ENCODE measurements at places on chromosomes 12 and 14. TPM values are rescaled to one million over a fixed set of nuclear protein-coding genes. Genes with fewer than 3 reads are reported as not detected.

- DNase-seq = no peak
Observed at GRCh38 chr12:24109381-24110039, 160.0 kb upstream of the SOX5 start.

DNA sequence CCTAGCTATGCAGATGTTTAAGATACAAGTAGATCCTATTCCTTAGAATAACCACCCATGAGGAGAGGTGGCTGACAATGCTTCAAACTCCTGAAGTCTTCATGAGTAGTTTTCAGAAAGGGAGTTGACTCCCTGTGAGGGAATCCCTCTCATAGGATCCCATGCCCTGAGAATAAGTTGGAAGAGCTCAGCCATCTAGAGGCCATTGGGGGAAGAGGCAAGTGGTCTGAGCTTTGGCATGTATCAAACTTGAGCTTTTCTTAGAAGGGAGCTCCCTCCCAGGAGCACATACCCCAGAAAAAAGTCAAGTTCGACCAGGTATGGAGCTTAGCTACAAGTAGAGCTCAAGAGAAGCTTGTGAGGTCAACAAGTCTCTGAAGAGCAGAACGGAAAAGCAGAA is 165.7 kb upstream of the RBM19 start:
- no peak for DNase-seq

GRCh38 chr12:116048879-116049278 is 228.6 kb downstream of the MED13L start:
- no peak for DNase-seq

DNA sequence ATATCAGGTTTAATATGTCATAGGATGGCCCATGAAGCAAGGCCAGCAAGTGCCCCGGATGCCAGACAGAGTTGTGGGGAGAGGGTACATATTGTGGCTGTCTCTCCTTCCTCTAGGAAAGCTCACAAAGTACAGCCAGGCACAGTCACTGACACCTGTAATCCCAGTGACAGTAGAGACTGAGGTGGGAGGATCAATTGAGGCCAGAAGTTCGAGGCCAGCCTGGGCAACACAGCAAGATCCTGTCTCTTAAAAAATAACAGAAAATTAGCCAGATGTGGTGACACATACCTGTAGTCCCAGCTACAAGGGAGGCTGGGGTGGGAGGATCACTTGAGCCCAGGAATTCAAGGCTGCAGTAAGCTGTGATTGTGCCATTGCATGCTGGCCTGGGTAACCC is 32.1 kb downstream of the SLC7A8 start:
- no peak for DNase-seq

DNA sequence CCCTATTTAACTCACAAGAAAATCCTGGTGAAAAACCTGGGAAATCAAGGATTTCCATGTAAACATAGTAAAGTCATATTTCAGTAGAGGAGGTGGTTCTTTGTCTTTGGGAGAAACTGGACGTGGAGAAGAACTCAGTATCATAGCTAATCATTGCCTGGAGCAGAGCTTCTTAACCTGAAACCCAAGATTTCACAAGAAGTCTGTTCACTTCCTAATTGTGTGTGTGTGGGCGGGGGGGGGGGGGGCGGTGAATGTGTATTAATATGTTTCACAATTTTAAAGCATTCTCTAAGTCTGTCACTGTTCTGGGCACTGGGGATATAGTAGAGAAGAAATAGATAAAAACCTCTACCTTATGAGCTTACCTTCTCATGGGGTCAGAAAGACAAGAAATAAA is 96.7 kb upstream of the PPP4R3A start:
- DNase-seq = no peak

DNA sequence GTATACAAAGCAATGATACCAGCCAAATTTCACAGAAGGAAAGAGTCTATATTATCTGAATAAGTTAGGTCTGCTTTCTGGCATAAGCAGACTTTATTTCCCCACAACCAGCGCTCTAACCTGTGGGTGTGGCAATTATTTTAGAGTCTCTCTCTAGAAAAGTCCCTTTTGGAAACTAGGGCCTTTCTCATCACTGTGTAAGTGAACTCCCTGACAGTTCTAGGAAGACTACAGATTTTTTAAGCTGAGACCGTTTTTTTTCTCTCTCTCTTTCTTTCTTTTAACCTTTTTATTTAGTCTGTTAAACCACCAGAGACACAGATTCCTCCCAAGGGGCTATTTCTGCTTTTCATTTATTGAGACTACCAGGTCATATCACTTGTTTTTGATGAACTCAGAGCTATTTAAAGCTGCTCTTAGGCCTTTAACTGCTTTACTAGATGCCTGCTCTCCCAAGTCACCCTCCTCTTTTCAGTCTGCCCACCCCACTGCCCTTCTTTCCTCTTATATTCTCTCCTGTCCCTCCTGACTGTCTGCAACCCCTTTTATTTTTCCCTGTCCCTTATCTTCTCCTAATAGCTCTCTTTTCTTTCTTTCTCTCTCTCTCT is 69.2 kb upstream of the ARHGAP5 start:
- no peak for DNase-seq

DNA sequence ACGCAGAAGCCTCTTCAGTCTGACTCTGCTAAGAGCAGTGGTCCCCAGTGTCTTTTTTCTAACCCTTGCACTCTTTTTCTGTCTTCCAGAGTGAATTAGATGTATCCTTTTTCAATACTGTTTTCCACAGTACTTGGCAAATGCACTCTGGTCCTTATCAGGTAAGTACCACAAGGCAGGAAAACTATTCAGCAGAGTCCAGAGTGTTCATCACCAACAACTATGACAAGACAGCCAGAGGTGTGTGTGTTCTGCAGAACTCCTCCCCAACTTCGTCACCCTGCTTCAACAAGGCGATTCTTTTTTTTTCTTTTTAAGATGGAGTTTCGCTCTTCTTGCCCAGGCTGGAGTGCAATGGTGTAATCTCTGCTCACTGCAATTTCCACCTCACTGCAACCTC is 54.3 kb upstream of the STRN3 start:
- DNase-seq = no peak

- no peak for DNase-seq
Observed at GRCh38 chr12:66637699-66638301, 41.1 kb downstream of the GRIP1 start.

- no peak for DNase-seq
Observed at GRCh38 chr12:65252515-65252914, 26.0 kb upstream of the MSRB3 start.

DNA sequence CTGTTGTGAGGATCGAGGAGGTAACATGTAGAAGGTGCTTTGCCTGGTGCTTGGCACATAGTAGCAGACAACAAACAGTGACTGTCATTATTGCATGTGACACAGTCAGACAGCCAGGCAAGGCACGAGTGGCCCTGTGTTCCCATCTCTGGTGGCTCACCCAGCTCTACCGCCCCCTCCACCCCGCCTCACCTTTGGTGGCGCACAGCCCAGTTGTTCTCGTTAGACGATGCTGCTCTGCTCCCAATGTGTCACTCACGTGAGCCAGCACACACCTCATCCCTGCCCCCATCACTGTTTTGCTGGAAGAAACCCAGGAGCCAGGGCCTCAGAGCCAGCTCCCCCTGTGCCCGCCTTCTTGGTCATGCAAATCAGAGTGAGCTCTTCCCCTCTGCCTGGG is 113.3 kb downstream of the CALM1 start:
- DNase-seq = no peak

- no peak for DNase-seq
Observed at GRCh38 chr14:26286913-26287205, 311.0 kb downstream of the NOVA1 start.

DNA sequence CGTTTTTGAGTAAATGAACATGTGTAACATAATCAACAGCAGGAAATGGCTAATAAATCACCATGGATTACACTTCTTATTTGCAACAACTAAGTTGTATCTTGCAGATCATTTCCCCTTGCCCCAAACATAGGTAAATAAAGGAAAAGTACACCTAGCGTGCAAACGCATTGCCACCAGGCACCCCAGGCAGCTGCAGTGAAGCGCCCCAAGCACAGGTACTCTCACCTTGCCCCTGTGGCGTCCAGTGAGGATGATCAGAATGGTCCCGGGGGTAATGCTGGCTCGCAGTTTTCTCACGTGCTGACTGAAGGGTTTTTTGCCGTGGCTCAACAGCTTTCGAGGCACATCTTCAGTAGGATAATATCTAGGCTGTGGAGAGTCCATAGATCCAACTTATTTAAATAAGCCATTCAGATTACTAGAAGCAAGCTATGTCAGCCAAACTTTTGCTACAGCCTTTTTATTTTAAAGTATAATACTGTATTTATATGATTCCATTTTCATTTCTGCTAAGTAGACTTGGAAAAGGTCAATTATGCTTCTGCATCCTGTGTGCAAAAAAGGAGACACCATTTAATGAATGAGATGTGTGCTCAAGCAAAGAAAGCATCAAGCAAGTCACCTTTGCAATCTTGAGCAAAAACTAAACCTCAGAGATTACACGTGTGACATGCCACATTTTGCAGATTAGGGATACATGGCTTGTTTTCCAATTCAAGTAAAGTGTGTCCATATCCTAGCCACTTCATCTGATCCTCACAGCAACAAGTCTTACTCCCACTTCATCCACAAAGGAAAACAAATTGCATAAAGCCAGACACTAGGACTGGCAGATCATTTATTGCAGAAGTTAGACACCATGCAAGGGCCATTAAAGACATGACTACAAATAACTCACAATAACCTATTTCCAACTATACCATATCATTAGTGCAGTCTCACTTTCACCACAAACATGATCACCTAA is 2.6 kb downstream of the RPL6 start:
- no peak for DNase-seq

GRCh38 chr14:25607192-25607591 is 557.2 kb upstream of the STXBP6 start:
- DNase-seq = no peak

DNA sequence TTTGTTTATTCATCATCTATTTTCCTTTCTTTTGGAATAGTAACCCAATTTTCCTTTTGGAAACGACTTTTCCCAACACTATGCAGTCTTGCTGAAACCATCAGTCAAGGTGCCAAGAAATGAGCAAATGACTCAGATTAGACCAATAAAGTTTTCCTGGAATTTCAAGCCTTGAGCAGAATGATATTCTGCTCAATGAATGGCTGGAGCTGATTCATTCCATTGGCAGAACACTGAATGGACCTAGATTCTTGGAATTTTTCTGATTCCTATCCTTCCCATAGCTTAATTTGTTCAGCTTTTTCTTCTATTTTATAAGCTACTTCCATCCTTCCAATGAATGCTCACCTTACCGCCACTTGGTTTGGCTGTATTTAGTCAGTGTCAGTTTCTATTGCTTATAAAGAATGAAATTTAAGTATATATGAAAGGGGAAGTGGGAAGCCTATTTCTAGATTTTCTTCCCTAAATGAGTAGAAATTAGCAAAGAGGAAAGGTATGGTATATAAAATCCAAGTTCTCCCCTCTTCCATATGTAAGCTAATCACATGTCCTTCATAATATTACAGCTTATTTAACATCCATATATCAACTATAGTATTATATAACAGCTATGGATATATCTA is 89.0 kb downstream of the C14orf39 start:
- no peak for DNase-seq

GRCh38 chr14:74404435-74404834 is 21.6 kb downstream of the SYNDIG1L start:
- DNase-seq = no peak

- no peak for DNase-seq
Observed at GRCh38 chr12:49609875-49610154, 4.4 kb upstream of the FAM186B start.

DNA sequence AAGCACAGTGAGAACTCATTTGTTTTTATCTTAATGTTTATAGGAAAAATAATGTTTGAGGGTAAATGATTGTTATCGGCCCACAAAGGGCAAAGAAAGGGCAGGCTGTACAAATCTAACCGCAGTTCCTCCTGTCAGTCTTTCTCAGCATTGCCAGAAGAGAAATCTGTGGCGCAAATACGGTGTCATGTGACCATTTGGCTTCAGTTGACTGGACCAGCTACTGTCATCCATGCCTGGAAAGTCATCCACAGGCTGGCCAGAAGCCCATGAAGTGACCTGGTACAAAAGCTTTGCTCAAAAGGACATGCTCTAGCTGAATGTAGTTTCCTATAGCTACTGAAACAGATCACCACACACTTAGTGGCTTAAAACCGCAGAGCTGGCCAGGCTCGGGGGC is 43.6 kb downstream of the HCAR2 start:
- DNase-seq = no peak

DNA sequence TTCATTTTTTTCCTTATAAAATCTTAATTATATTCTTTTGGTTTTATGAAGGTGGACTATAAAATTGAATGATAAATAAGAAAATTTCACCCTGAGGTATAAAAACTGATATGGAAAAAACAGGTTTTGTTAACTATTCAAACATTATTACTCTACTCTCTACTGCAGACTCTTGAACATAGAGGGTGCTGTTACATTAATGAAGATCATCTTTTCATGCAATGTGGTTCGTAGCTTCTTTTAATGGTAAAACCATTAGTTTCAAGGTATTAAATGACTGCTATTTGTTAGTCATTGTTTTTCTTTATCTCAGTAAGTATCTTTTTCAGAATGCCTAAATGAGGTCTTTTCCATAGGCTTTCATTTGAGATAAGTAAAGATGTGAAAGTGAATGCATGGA is 510.4 kb downstream of the SLC16A7 start:
- DNase-seq = no peak

DNA sequence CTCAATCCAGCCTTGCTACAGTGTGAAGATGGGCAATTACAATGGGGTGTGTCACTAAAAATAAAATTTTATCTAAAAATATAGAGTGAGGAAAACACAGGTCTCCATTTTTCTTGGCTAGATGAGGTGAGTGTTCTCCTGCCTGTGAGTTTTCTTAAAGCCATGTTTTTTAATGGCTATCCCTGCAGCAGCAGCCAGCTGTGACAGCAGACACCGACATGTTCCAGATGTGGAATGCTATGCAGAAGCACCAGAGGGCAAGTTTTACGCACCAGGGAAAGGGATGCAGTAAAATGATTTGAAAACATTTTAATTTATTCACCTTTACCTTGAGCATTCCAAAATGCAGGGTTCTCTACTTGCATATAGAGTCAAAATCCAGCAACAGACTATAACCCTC is 577.0 kb upstream of the STXBP6 start:
- no peak for DNase-seq

- no peak for DNase-seq
Observed at GRCh38 chr12:99810718-99811593, 163.4 kb downstream of the GARIN6 start.

DNA sequence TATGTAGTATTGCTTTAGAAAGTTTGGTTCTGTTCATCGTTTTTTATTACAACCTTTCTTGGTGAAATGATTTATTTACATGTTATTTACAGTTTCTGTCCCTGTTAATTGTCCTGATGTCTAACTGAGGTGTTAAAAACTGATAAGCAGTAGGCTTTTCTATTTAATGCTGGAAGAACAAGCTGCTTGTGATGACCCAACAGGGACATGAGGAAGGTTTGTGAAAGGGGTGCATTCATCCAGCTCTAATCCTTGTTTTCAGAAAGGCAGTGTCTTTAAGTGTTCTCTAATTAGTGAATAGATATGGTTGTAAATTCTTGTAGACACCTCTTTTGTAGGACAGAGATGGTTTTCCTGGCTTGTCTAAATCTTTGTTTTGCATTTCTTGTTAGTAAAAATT is 191.4 kb downstream of the FOXA1 start:
- DNase-seq = no peak

The LLPH gene
- 29.1 TPM for total RNA-seq

The TEX22 gene
- 0.90 TPM for total RNA-seq

The UNC79 gene
- total RNA-seq = 0.05 TPM

The TMTC2 gene
- 3.4 TPM for total RNA-seq

The A2ML1 gene
- total RNA-seq = not detected

The KRT83 gene
- not detected for total RNA-seq

The C12orf54 gene
- not detected for total RNA-seq

The PLBD1 gene
- not detected for total RNA-seq

The SOX5 gene
- total RNA-seq = 0.70 TPM

The LRFN5 gene
- not detected for total RNA-seq
